NCI-H2107 (cell line): ENCODE measurements at places on chromosomes 7 and 10.

- no peak for DNase-seq
Observed at GRCh38 chr7:110718503-110719205, 372.3 kb upstream of the LRRN3 start.

DNA sequence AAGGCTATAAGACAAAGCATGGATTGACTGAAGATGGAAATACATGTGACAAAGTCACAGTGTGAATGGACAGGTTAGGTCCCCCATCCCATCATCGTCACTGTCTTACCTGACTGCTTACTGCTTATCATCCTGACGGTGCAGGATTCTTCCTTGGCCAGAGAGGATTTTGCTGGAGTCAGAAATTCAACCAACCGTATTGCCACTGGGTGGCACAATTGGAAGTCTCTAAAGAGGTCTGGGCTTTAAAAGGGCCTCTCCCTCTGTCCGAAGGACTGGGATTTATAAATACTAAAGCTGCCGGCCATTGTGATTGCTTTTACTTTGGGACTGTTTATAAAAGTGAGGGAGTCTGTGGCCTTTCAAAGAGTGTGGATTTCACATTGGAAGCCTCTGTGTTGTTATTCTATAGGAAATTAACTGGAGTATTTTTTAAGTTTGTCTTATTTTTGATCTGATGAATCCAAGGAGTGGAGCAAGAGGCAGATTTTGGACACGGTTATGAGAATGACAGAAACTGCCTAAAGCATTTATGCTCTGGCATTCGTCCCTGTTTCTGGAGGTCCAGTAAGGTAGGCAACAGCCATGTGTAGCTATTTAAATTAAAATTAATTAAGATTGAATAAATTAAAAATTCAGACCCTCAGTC is 113.3 kb upstream of the CREB5 start:
- DNase-seq: peak; percentile 26

DNA sequence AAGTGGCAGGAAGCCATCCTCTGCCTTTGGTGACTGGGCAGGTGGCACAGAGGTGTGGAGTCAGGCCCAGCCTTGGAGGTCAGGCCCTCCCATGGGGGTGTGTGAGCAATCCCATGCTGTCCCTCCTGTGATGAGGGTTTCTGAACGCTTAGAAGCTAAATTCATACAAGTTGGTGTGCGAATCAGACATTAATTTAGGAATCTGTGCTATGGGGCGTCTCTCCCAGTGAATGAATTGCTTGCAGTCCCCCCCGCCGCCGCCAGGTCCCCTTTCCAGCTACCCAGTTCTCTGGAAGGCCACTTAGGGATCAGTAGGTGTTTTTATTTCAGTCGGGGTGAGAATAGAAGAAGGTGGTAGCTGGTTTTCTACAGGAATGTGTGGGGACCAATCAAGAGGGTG is 37.5 kb downstream of the LRRC18 start:
- DNase-seq: no peak

DNA sequence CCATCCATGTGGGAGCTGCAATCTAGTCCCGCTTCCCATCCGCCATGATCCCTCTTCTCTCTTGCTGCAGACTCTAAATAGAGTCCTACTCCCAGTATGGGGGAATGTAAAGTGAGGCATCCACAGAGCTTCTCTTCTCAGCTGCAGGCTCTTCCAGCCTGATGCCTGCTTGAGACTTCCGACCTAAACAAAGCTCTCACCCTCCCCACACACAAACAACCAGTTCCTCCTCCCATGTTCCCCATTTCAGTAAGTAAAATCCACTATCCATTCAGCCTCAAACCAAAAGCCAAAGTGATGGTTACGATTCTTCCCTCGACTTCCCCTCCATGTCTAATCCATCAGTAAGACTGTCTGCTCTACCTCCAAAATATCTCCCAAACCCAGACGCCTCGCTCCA is 108.2 kb upstream of the NFE2L3 start:
- no peak for DNase-seq

DNA sequence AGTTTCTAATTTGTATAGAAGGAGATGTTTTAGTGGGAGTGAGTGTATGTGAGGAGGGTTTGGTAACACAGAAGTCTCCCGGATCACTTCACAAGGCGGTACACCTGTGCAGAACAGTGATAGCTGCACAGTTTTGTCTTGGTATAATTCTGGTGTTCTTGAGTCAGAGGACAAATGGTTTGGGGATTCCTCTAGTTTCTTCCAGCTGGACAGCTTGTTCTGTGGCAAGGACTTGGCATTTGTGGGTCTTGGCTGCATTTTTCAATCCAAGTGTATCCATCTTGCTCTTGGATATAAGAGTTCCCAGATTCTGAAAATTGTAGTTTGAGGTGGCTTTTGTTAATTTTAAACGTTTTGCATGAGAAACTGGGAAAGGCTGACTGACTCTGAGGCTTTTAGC is 135.7 kb downstream of the AHR start:
- no peak for DNase-seq

- DNase-seq: no peak
Observed at GRCh38 chr7:99779949-99780348, 4.0 kb downstream of the CYP3A4 start.
